A549 (cell line): ENCODE measurements at places on chromosomes 2 and 18. TPM values are rescaled to one million over a fixed set of nuclear protein-coding genes. Genes with fewer than 3 reads are reported as not detected.

The SP140 gene
- 0.24 TPM in 1 of 3 replicates, not detected in the others for polyA plus RNA-seq

The MAPK4 gene
- 0.01 to 0.04 TPM (median 0.03 TPM) in 3 replicates for polyA plus RNA-seq

The CDH7 gene
- polyA plus RNA-seq: under 0.01 to 0.01 TPM (median 0.01 TPM) in 3 replicates

The GCG gene
- not detected in 3 replicates for polyA plus RNA-seq

The SH2D6 gene
- 1.4 to 1.5 TPM (median 1.4 TPM) in 3 replicates for polyA plus RNA-seq

The SERPINB12 gene
- polyA plus RNA-seq: not detected in 3 replicates

The COLEC11 gene
- 0.24 to 0.51 TPM (median 0.30 TPM) in 3 replicates for polyA plus RNA-seq

The ACOXL gene
- polyA plus RNA-seq: 0.05 TPM in 1 of 3 replicates, not detected in the others

The PLEKHH2 gene
- polyA plus RNA-seq: 0.68 to 0.92 TPM (median 0.90 TPM) in 3 replicates

The FAM161A gene
- polyA plus RNA-seq: 11.0 to 12.3 TPM (median 11.8 TPM) in 3 replicates

The THAP4 gene
- polyA plus RNA-seq: 51.0 to 56.7 TPM (median 53.2 TPM) in 3 replicates

The RAB6C gene
- polyA plus RNA-seq: 0.05 to 0.07 TPM (median 0.06 TPM) in 3 replicates

The MARCHF4 gene
- 6.3 to 10.1 TPM (median 9.1 TPM) in 3 replicates for polyA plus RNA-seq

The SLC8A1 gene
- 0.28 to 0.49 TPM (median 0.39 TPM) in 3 replicates for polyA plus RNA-seq

The CHRNG gene
- polyA plus RNA-seq: not detected in 3 replicates

The NOL4 gene
- polyA plus RNA-seq: not detected in 3 replicates

The ACVR1C gene
- 0.01 TPM in 1 of 3 replicates, not detected in the others for polyA plus RNA-seq

The HOXD11 gene
- 3.7 to 4.9 TPM (median 4.8 TPM) in 3 replicates for polyA plus RNA-seq

The BCL2 gene
- 0.56 to 0.66 TPM (median 0.61 TPM) in 3 replicates for polyA plus RNA-seq

The THSD7B gene
- not detected in 3 replicates for polyA plus RNA-seq
